ENCODE measurements at places on chromosomes 2 and 18.
A peak's percentile ranks its signal among the peaks of the same experiment; 100 is the strongest.

DNA sequence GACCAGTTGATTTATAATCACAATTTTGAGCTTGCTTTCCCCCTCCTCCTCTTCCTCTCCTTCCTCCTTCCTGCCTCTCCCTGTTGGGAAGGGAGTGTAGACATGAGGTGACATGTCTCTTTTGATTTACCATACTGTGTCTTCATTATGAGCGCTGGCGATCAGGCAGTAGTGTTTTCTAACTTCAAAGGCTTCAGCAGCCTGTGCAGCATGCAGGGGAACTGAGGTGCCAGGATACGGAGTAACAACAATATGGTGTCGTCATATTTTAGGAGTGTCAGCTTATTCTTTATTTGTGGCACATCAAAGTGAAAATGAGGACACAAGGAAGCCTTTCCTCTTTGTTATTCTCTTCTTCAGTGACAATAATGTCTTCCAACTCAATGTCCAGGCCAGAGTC is 864.2 kb downstream of the SLC4A3 start:
- DNase-seq, result no peak

GRCh38 chr2:217994776-217995274 is 8.0 kb downstream of the TNS1 start:
- DNase-seq, result peak; percentile 69

- DNase-seq, result no peak
These were observed 90.1 kb downstream of the SLC66A3 start for GRCh38 chr2:11245322-11245721.

GRCh38 chr18:76524900-76525698 is 30.1 kb upstream of the ZNF516 start:
- DNase-seq, result peak; percentile 62

DNA sequence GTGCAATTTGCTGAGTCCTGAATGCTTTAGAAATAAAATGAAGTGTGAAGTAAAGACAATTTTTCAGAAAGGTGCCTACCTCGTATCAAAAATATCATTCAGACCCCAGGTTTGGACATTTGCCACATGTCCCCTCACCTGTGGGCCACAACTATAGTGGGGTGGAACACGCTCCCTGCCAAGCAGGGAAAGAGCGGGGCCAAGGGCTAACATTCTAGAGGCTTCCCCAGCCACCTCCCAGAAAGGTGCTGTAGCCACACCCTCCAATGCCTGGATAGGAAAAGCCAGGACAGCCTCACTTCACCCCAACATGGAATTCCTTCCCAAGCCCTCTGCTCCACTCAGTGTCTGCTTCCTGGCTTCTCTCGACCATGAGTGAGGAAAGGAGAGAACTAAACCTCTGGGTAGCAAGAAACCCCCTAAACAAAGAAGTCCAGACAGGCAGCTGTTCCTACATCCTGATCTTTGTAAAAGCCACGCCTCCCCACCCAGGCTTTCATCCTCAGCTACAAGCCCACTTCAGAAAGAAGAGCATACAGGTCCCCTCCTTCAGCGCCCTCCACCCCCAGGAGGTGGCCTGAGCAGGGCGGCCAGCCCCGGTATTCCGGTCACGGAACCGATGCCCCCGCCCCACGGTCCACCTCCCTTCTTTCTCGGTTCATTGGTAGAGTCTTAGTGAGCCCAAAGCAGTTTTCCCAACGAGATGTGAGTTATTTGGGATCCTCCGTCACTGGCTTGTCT is 2.1 kb downstream of the COL6A3 start:
- DNase-seq, result no peak

GRCh38 chr2:128250229-128251025 is 68.2 kb downstream of the HS6ST1 start:
- no peak for DNase-seq

DNA sequence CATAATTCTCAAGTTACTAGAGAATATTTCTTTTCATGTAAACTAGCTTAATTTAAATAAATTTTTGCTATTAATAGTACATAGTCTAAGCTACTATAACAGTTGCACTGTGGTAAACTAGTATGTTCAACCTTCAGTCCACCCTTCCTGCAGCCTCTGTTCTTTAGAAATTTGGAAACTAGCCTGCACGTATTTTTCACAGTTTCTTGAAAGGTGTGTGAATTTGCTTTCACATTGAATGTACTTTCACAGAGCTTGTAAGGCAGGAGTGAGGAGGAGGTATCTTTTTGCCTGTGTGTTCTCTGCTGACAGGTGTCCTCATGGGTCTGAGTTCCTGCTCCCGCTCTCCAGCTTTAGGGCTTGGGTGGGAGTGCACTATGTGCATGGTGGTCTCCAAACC is 117.5 kb downstream of the ATP9B start:
- no peak for DNase-seq

DNA sequence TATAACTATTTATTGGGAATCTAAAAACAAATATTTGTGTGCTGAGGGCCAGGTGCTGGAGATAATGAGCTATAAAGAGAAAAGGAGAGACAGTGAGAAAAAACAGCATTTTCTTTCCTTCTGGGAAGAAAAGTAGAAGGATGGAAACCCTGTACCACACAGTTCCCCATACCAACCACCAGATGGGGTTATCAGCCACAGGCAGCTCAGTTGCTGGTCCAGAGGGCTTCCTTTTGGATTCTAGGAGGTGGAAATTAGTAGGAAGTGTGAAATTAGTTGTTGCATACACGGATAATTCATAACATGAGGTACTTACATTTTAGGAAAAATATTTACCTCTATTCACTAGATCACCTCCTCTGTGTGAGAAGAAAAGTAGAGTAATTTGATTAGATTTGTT is 237.0 kb upstream of the FOSL2 start:
- DNase-seq, result no peak

DNA sequence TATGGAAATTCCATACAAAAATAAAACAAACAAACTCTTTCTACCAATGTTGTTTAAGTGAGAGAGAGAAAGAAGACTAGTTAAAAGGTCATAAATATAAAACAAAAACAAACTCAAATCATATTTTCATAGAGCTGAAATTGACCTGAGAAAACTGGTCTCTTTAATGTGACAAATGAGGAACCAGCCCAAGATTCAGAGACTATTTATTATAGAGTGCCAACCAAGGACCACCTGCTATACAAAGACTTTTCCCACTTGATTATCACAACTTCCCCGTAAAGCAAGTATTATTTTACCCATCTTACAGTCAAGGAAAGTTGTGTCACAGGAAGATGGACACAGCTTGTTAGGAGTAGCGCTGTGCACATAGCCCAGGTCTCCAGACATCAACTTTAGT is 13.3 kb downstream of the ANKRD44 start:
- DNase-seq, result no peak

GRCh38 chr2:101251844-101252407 is 760 bp upstream of the CNOT11 start:
- peak; percentile 12 for DNase-seq

DNA sequence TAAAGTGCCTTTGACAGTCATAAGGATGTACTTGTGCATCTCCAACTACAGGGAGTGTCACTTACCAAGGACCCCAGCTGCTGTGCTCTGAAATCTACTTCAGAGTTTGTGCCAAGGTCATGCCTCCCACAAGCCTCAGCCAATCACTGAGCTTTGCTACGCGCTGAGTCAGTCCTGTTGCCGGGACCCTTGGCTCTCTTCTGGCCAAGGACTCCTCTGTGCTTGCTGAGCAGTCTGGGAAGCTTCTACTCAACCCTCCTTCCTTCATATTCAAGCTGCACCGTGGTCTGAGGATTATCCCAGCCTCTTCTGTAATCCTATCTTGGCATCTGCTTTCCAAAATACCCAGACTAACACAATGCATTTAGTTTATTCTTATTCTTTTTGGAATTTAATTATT is 398.9 kb upstream of the FANCL start:
- no peak for DNase-seq

- no peak for DNase-seq
These were observed 529.9 kb upstream of the KLHL29 start for GRCh38 chr2:22855081-22855480.

DNA sequence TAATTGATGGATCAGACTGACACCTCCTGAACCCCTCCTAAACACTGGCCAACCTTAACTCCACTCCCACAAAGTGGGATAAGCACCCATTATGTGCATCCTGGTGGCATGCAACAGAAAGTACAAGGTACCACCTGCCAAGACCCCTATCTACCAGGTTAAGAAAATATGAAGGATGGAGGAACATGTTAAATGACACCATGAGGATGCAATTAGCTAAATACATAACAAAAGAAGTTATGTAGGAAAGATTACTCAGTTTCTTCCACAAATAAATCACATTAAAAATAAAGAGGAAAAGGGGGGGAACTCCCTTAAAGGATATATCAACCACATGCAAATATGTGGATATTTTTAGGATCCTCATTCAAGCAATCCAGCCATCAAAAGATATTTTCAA is 12.6 kb downstream of the CTAGE1 start:
- no peak for DNase-seq

DNA sequence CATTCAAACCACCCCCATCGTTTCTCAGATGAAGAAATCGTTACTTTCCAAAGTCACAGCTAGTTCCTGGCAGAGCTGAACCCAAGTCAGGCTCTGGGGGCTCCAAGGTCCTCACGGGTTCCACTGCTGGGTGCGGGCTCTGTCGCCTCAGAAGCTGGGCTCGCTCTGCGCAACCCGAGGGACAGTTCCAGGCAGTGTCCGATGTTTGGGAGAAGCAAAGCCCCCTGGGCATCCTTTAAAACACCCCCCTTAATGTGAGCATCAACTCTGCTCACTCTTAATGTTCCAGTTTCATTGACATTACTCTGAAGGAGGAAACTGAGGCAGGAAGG is 796 bp downstream of the AOX1 start:
- no peak for DNase-seq

DNA sequence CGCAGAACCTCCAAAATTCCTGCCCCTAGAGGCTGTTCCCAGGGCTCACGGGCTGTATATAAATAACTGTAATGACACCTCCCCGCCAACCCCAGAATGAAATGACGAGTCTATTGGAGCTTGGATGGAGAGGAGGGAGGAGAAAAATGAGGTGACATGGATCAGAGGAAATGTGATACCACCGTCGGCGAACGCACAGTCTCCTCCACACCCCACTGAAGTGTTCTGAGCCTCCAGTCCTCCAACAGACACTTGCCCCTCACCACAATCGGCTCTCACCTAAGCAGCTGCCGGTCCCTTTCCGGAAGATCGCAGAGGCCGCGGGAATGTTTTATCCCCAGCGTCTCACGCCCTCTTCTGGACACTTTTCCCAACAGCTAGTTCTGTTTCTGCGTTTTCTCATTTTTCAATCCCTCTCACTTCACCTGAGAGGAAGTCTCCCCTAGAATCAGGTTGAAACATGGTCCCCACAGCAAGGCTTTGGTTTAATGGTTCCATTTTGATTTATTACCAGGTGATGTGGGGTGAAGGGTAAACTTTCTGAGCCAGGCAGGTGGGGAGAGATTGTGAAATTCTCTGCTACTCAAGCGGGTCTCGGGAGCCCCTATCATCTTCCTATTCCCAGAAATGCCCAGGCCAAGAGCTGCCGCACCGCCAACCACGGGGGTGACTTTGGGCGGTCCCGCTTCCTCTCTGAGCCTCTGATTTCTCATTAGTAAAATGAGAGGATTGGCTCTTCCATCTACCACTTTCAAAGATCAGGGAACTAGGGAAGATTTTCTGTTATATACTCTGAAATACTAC is 9.1 kb upstream of the MYO5B start:
- DNase-seq, result peak; percentile 64

DNA sequence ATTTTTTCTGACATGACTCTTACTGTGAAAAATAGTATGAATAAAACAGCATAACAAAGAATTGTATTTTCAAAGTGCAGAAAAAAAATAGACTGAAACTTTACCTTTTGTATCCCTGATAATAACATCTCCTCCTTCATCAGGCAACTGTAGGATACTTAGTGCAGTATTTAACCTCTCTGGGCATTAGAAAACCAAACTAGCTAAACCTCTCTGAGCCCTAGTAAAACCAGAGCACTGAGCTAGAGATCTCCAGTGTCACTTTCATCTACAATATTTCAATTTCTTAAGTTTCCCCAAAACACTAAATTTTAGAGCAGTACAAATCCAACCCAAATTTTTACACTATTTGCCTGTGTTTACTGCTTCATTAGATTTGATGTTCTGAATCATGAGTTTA is 594.0 kb upstream of the LINC00305 start:
- no peak for DNase-seq

GRCh38 chr2:3970791-3971651 is 267.6 kb downstream of the DCDC2C start:
- DNase-seq, result no peak

DNA sequence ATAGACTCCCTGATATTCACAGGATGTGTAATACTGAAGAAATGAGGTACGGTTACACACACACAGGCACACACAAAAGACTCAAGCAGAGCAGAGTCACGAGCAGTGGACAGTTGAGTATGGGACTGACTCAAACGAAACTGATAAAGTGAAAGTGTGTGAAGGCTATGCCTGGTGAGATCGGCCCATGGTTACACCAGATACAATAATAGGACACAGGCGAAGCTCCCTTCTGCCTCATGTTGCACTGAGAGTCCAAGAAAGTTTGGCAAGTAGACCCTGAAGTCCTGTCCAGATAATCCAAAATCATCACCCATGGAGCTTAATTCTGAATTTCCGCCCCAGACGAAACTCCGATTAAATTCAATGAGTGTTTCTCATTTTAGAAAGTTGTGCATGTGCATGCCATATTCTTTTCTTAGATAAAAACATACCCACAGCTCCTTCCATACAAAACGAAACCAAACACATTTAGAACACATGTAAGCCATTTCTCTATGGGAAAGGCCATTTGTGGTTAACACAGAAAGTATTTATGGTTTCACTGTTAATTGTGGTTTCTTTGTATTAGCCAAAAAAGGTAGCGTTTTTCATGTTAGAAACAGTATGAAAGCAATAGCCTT is 567.6 kb downstream of the PLCL1 start:
- no peak for DNase-seq

- peak; percentile 74 for DNase-seq
These were observed 219.5 kb downstream of the BCL2 start for GRCh38 chr18:63099848-63100629.

GRCh38 chr2:85772019-85772745 is 18.4 kb downstream of the ATOH8 start:
- peak; percentile 93 for DNase-seq

DNA sequence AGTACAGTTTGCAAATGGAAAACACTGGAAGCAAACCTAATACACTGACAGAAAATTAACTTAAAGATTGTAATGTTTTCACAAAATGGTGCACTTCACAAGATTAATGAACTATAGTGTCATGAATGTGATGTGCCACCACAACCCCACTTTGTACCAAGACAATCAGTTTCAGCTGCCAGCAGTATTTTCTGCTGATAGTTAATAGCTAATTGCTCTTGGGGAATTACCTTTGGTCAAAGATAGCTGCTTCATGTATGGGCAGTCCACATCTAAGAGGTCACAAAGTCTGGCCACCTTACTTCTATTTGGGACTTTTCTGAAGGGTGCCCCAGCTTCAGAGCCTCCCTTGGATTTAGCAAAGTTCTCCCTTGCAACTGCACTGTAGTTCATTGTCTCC is 254.0 kb downstream of the CALCRL start:
- DNase-seq, result no peak

GRCh38 chr2:160208655-160209515 is 8.8 kb upstream of the ITGB6 start:
- no peak for DNase-seq

- no peak for DNase-seq
These were observed 11.3 kb downstream of the MAL start for GRCh38 chr2:95036596-95037383.

GRCh38 chr2:71704688-71705087 is 251.3 kb downstream of the DYSF start:
- DNase-seq, result no peak
